ENCODE measurements at places on chromosomes 2 and 18.

GRCh38 chr2:218501665-218502064, 66.5 kb downstream of the USP37 start:
- no peak for DNase-seq

GRCh38 chr2:127479219-127479825, 47.0 kb downstream of the IWS1 start:
- DNase-seq: peak; percentile 25

- no peak for DNase-seq
These were observed 76.9 kb downstream of the KLF7 start for GRCh38 chr2:207088839-207089238.

- no peak for DNase-seq
These were observed 491.3 kb downstream of the DPP10 start for GRCh38 chr2:114933671-114934241.

- DNase-seq: no peak
These were observed 527 bp downstream of the IGFBP5 start for GRCh38 chr2:216694826-216695217.

- no peak for DNase-seq
These were observed at the start of gene ARHGAP25 for GRCh38 chr2:68734688-68735525. Gene ARHGAP25 (plus strand): TSS chr2:68734811. CDS start chr2:68735200, 389 bp downstream.

DNA sequence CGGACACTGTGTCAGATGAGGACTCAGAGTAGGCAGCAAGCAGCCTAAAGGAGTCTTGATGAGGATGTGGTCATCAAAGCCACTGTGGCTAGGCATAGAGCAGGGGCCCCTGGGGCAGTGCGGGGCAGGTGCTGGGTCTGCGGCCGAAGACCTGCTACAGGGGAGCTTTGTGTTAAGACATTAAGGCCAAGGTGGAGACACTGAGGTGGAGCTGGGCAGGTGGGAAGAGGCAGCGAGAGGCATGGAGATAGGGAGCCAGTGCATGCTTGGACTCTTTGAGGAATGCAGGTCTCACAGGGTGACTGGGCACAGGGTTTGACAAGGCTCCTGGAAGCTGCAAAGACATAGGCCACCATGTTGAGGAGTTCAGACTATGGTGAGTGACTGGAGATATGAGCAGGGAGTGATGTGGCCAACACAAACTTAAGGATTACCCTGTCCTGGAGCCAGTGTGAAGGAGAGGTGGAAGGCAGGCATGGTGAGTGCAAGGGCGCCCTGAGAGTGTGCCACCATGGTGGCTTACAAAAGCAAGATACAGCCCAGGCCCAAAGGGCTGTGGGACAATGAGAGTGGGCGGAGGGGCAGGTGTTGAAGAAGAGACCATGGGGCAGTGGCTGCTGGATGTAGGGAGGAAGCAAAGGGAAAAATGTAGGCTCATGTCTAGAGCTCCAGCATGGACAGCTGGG, 450.9 kb upstream of the HS6ST1 start:
- no peak for DNase-seq

- DNase-seq: peak; percentile 48
These were observed 141.2 kb downstream of the MYCN start for GRCh38 chr2:16081316-16082200.

DNA sequence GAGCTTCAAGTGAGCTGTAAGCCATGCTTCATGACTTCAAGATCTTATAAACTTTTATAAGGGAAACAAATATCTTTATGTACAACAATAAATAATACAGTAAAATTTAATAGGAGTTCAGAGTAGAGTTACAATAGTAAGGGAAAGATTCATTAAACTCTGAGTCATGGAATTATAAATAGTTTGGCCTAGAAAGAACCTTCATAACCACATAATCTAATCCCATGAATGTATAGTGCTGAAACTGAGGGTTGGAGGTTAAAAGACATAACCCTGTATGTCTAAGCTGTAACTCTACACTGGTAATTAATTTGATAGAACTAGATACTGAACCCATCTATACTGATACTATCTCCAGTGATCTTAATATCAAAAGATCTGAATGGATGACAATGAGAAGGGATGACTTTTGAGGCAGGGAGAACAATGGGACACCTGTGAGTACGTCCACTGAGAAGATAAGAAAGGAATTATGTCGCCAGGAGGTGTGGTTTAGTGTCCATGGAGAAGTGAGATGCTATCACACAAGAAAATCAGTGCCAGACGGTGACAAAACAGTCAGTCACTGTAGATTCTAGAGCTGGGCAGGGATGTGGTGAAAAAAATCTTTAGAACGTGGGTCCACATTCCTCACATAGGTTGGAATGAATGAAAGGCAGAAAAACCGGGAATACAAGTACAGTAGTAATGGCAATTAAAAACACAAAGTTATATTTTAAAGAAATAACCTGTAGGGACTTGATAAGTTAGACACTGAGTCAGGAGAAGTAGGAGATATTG, 1.1 kb downstream of the IL1F10 start:
- no peak for DNase-seq

DNA sequence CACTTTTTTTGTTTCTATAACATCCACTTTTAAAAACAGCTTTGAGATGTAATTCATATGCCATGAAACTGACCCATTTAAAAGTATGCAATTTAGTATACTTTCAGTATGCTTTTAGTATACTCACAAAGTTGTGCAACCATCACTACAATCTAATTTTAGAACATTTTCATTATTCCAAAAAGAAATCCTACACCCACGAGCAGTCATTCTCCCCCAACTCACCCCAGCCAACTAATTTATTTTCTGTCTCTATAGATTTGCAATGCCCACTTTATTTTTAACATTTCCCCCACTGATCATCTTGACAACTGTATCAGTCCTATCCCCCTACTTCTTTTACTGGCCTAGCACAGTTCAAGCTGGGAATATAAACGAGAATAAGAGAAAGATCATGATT, 39.1 kb downstream of the FAM98A start:
- DNase-seq: no peak

DNA sequence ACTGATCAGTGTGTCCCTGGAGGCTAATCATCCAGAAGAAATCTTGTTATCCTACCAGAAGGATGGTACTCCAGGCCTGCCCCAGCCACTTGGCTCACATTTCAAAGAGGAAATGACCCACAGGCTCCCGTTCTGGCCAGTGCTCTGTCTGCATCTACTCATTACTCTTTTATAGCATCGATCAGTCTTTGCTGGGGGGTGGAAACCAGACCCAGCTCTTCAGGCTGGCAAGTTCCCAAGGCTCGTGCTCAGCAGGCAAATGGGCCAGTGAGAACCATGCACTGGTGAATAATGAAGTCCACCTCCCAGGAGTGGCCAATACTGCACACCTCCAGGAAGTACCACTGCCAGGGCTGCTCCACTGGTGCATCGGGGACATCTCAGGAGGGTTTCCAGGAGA, 38.8 kb downstream of the DNER start:
- no peak for DNase-seq

DNA sequence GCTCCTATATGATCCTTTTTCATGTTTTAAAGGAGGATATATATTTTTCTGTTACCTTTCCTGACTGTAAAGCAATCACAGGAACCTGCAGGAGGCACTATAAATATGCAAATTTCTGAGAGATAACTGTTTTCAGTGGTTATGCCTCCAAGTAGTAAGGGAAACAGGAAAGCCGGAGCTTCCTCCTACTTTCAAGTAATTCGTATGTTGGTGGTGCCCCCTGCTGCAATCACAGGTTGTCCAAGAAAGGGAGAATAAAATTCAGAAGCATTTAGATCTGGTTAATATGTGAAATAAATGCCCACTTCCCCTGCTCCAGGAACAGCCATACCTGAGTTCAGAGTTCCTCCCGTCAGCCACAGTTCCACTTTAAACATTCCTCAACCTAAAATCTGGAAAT, 12.0 kb upstream of the BCL11A start:
- DNase-seq: no peak

- DNase-seq: no peak
These were observed 604 bp upstream of the STK11IP start for GRCh38 chr2:219596954-219597551.

DNA sequence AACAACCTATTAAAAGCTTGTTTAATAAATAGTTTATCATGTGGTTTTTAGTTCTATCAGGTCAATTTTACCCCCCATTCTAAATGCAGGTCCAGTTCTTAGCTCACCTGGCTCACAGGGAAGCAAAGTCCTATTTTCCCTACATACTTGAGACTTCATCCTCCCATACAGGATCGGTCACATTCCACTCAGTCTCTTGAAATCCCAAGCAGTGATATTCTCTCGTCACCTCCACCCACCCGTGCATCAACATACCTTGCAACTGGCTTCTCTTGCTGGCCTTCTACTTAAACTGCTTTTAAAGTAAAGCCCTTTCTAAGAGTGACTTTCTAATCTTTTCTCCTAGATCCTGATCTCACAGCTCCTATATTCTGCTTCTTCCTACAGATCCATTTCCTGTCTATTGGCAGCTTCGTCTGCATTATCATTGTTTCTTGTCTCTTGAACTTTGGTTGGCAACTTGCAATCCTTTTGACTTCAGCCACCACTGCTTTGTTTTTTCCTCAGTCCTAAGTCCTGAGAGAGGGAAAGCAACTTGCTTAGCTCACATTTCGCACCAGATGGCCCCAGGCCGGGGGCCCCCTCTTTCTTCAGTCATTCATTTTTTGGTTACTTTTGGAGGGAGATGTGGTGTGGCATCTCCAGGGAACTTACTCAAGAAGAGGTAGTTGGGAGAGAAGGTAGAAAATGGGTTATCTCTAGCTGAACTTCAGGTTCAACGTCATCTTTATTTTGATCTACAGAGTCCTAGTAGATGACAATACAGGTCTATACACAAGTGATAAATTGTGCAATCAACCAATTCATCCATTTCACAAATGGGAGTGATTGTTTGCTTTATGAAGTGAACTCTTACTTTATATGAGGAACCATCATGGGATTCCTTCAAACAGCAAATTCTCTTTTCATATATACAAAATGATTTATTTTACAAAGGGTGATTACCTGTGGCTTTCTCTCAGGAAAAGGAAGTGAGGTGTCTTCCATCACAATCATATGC, 23.9 kb upstream of the NCOA1 start:
- no peak for DNase-seq

DNA sequence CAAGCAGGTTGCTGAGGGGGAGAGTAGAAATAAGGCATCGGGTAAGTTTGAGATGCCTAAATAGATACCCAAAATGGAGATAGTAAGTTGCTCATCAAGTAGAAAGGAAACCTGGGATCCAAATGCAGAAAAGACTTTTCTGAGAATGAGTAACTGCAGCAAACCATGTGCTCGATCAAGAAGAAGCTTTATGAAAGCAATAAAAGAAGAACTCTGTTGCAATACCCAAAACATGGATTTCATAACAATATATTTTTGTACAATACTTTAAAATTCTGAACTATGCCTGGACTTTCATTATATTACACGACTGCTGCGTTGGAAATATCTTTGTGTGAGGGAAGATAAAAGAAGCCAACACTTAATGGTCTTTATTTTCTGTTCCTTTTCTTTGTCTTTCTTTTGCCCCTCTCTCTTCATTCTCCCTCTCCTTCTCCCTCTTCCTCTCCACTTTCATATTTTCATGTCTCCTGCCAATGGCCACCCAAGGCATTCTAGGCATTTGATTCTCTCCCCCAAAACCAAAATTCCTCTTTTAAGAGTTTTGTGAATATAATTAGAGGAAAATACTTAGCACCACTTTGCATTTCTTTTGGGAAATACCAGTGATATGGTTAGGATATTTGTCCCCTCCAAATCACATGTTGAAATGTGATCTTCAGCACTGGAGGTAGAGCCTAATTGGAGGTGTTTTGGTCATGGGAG, 257.6 kb downstream of the MREG start:
- DNase-seq: no peak

GRCh38 chr2:10738192-10738591, 16.8 kb downstream of the ATP6V1C2 start:
- no peak for DNase-seq

GRCh38 chr2:238906936-238907716, 59.2 kb downstream of the TWIST2 start:
- no peak for DNase-seq

DNA sequence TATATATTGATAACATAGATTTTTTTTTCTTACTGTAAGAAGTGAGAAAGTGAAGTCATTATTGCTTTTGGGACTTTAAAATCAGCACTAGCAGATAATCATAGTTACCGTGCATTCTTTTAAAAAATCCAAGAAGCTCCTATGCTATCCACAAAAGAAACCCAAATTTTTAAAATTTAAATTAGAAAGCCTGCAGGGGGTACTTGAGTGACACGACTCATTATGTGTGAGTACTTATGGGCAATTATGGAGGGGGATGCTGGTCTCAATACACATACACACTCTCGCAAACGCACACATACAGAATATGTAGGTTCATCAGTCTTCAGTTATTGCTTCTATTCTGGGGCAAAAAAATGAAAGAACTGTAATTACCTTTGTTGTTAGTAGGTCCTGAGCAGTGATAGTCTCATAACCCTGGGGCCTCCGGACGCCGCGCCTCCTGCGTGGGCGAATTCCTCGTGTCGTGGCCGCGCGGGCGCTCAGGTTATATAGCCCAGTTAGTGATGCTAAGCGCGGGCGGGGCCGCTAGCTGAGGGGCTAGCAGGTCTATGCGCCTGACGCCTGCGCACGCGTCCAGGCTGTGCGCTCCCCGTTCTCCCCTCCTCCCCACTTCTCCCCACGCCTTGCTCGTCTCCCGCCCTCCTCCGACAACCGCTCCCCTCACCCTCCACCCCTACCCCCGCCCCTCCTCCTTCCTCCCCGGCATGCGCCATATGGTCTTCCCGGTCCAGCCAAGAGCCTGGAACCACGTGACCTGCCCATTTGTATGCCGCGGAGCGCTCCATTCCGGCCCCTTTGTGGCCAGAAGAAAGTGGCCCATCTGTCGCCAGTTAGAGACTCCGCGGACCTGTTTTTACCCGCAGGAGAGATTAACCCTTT, at the start of gene NEUROD1:
Gene NEUROD1 (minus strand): TSS at position 463 of the 882 bp plus-strand sequence. CDS start 1,657 bp downstream, outside the sequence.
- DNase-seq: no peak

DNA sequence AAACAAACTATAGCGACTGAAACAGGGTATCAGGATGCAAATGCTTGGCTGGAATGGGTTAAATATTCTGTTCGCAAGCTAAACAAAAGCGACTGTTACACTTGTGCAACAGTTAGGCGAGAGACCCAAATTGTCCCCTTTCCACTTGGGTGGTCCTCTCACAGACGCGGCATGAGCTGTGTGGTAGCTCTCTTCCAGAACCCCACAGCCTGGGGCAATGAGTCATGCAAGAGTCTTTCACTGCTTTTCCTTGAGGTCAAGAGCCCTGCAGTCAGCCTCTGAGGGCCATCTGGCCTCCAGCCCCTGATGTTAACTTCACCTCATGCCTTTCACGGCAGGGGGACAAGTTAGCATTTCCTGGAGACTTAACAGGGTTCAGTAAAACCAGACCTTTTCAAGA, 25.7 kb downstream of the SULT1C4 start:
- no peak for DNase-seq

GRCh38 chr2:234858145-234858544, 93.7 kb upstream of the SH3BP4 start:
- no peak for DNase-seq

DNA sequence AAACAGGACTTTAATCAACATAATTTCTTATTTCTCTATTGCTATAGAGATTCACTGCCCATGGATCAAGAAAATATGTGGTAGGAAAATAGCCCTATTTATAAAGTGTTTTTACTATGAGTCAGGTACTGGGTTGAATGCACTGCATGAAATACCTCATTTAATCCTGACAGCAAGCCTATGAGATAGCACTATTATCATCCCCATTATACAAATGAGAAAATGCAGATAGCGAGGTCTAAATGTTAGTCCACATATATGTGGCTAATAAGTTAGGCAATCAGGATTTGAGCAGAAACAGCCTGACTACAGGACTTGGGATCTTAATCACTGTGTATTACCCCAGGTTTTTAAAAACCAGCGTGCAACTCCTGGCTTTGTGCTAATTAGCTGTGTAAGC, 8.5 kb upstream of the LYPD1 start:
- no peak for DNase-seq

Data from NCI-H2107 (cell line).